ENCODE measurements at places on chromosomes 16 and 17. TPM values are rescaled to one million over a fixed set of nuclear protein-coding genes. Genes with fewer than 3 reads are reported as not detected.

DNA sequence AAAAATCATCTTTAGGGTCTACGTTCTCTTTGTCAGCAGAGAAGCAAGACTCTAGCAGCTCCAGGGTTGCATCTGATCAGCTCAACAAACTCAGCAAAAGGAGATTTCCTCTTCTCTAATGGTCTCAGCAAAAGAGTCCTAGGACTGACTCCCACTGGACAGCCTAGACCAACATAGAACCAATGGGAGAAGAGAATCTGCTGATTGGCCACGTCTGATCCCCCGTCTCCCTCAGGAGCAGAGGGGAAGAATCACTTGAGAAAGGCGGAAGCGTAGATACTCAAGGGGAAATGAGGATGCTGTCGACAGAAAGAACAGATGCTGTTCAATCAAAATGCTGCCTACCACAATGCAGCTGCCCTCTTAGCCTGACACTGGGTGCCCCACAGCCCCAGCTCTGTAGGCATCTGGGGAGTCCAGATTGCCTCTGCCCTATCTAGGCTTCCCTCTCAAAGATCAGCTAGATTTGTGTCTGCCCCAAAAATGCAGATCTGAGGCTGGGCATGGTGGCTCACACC is 31.5 kb upstream of the EMP2 start:
- no peaks in the 10 kb centered on the region for H3K36me3 ChIP-seq
- DNase-seq = peak; percentile 43
- peak overlapping the region; percentile 62 for H3K27ac ChIP-seq
- H3K27me3 ChIP-seq = no peaks in the 10 kb centered on the region
- H3K4me1 ChIP-seq = peaks cover 11% of the 10 kb centered on the region

GRCh38 chr17:78719630-78720298 is 62.3 kb downstream of the CYTH1 start:
- no peak overlapping the region for H3K27ac ChIP-seq
- H3K27me3 ChIP-seq = peaks cover 7% of the 10 kb centered on the region
- peaks cover 54% of the 10 kb centered on the region for H3K4me1 ChIP-seq
- DNase-seq = no peak

- peak overlapping the region; percentile 82 for H3K4me3 ChIP-seq
- H3K4me1 ChIP-seq = peaks cover 80% of the 10 kb centered on the region
These were observed 79.7 kb downstream of the PLD6 start for GRCh38 chr17:17126131-17127110.

The PRRT2 gene
- 91.0 TPM for total RNA-seq

DNA sequence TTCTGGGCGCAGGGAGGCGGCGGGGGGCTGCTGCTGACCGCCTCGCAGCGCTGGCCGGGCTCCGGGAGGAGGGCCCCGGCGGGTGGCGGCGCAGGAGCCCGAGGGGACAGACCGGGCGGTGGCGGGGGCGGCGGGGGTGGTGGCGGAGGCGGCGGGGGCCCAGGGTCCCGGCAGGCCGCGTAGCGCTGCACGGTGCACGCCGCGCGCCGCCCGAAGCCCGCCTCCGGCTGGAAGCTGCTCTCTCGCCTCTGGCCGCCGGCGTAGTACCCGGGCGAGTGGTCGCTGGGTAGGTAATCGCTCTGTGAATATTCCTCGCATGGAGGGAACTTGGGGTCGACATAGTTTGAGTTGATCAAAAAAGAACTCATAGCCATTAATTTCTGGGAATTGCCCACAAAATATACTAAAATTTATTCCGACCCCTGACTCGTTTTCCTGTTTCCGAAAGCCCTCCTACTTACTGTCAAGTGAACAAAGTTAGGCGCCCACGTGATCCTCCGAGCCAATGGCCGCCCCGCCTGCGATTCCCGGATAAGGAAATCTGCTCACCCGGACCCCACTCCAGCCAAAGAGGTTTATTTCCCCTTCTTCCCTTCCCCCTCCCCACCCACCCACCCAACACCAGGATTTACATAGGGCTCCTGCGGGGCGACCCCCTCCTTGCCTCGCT is at the start of gene HOXB4:
TSS of gene HOXB4 (minus strand) at position 405 of the 670 bp plus-strand sequence. CDS start at position 374, 31 bp downstream.
- H3K4me1 ChIP-seq = no peaks in the 10 kb centered on the region
- H3K4me3 ChIP-seq = peak within 1 kb of the TSS; percentile 15
- no peaks in the 10 kb centered on the region for H3K36me3 ChIP-seq
- DNase-seq = peak; percentile 54
- H3K27me3 ChIP-seq = peaks cover 60% of the 10 kb centered on the region
- H3K27ac ChIP-seq = no peak within 1 kb of the TSS

GRCh38 chr17:72587156-72587555 is 466.3 kb downstream of the SOX9 start:
- no peak for DNase-seq
- no peaks in the 10 kb centered on the region for H3K36me3 ChIP-seq
- H3K27ac ChIP-seq = no peak overlapping the region
- H3K4me1 ChIP-seq = peaks cover 14% of the 10 kb centered on the region
- H3K4me3 ChIP-seq = no peak overlapping the region
- peaks cover 9% of the 10 kb centered on the region for H3K27me3 ChIP-seq

The MYH8 gene
- total RNA-seq = 0.96 TPM

GRCh38 chr16:76676356-76676755 is 399.2 kb downstream of the CNTNAP4 start:
- no peaks in the 10 kb centered on the region for H3K36me3 ChIP-seq
- H3K4me3 ChIP-seq = no peak overlapping the region
- no peaks in the 10 kb centered on the region for H3K4me1 ChIP-seq
- no peaks in the 10 kb centered on the region for H3K27me3 ChIP-seq
- DNase-seq = no peak

- no peak overlapping the region for H3K4me3 ChIP-seq
- H3K27me3 ChIP-seq = peaks cover 10% of the 10 kb centered on the region
- peaks cover 18% of the 10 kb centered on the region for H3K4me1 ChIP-seq
- no peak overlapping the region for H3K27ac ChIP-seq
- no peak for DNase-seq
These were observed 72.0 kb downstream of the TMEM132E start for GRCh38 chr17:34651402-34651811.

DNA sequence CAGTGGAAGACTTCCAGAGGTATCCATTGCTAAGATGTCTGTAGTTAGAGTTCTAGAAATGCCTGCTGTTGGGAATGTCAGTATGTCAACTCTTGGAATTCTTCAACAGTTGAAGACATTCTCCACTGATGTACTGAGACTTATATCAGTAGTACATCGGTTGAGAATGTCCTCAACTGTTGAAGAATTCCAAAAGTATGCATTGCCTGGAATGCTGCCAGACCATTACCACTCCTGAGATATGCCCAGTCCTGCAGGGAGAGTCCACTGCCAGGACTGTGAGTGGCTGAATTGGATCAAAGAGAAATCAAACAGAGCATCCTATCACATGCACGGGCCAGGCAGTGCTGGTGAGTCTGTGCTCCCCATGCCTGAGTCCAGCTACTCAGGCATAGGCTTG is 42.0 kb downstream of the IL21R start:
- H3K4me1 ChIP-seq = peaks cover 2% of the 10 kb centered on the region
- no peak for DNase-seq
- H3K36me3 ChIP-seq = peaks cover 20% of the 10 kb centered on the region
- H3K27ac ChIP-seq = no peak overlapping the region

DNA sequence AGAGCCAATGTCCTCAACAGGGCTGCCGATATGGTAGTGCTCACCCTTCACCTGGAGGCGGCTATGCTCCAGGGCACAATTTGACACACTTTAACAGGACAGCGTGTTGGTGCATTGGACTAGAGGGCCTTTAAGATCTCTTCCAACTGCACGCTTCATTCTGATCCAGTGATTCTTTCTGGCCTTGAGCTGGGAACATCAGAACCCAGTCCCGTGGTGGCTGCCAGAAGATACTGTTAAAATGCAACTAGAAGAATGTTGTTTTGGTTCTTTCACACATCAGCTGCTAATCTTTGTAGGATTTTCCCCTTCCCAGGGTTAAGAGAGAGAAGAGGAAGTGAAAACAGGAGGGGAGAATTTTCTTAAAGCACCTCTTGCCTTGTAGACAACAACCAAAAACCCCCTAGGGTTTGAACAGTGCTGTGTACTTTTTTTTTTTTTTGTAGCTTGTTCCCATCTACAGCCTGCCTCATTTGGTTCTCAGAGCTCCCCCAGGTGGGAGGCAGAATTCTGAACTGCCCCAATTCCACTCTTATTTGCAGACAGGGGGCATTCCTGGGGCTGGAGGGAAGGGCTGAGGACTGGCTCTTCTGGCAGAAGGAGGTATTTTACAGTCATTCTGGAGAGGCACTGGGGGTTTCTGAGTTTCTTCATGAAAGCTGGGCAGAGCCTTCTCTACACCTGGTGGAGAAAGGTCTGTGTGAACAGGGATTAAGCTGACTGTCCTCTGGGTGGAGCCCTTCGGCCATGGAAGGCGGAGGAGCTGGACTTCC is 32.4 kb downstream of the SMARCE1 start:
- DNase-seq = peak; percentile 60
- H3K4me3 ChIP-seq = no peak overlapping the region
- peaks cover 5% of the 10 kb centered on the region for H3K27me3 ChIP-seq
- H3K36me3 ChIP-seq = no peaks in the 10 kb centered on the region

GRCh38 chr16:28098959-28099945 is 35.7 kb upstream of the GSG1L start:
- H3K36me3 ChIP-seq = peaks cover 5% of the 10 kb centered on the region
- H3K27ac ChIP-seq = no peak overlapping the region
- DNase-seq = peak; percentile 10

- peaks cover 30% of the 10 kb centered on the region for H3K36me3 ChIP-seq
- peak overlapping the region; percentile 53 for H3K27ac ChIP-seq
- peaks cover 16% of the 10 kb centered on the region for H3K4me1 ChIP-seq
- no peak overlapping the region for H3K4me3 ChIP-seq
- no peak for DNase-seq
These were observed 35.5 kb downstream of the UBN1 start for GRCh38 chr16:4882633-4883285.

- H3K4me1 ChIP-seq = peaks cover 36% of the 10 kb centered on the region
- H3K4me3 ChIP-seq = peak overlapping the region; percentile 67
- peaks cover 15% of the 10 kb centered on the region for H3K27me3 ChIP-seq
- DNase-seq = no peak
These were observed 1.8 kb upstream of the BCAR1 start for GRCh38 chr16:75252946-75253911.
